ENCODE measurements at places on chromosomes 1 and 21. TPM values are rescaled to one million over a fixed set of nuclear protein-coding genes. Genes with fewer than 3 reads are reported as not detected.

Gene IBA57
- total RNA-seq: 8.1 TPM

Gene TTC24
- total RNA-seq: not detected

Gene TMEM51
- total RNA-seq: 3.7 TPM

Gene C1orf56
- total RNA-seq: 0.72 TPM

Gene BEND5
- total RNA-seq: 3.7 TPM

Gene PPM1J
- 0.90 TPM for total RNA-seq

Gene GSTM5
- total RNA-seq: not detected

Gene DCST1
- not detected for total RNA-seq

Gene FDPS
- 262 TPM for total RNA-seq

Gene FMOD
- 39.9 TPM for total RNA-seq

Gene GSTM2
- 16.8 TPM for total RNA-seq

Gene CR2
- not detected for total RNA-seq

Gene C1orf141
- not detected for total RNA-seq

Gene NPHS2
- not detected for total RNA-seq

Gene NEXN
- total RNA-seq: 26.5 TPM

Gene HORMAD1
- not detected for total RNA-seq

Gene IFNGR2
- 56.3 TPM for total RNA-seq

Gene OPTC
- not detected for total RNA-seq

Gene TOR1AIP1
- total RNA-seq: 47.5 TPM

Gene SPATA1
- not detected for total RNA-seq

Gene FAM72C
- total RNA-seq: 1.5 TPM

Gene RPL22
- total RNA-seq: 153 TPM

Gene LYPLAL1
- 7.8 TPM for total RNA-seq

Gene NOS1AP
- total RNA-seq: not detected

Gene IGSF9
- total RNA-seq: not detected

Gene CRABP2
- 2.1 TPM for total RNA-seq

Gene RPTN
- total RNA-seq: not detected

Gene SASS6
- 2.3 TPM for total RNA-seq

Gene NBPF4
- total RNA-seq: not detected

Gene TNFRSF8
- total RNA-seq: 0.18 TPM

Gene FAM78B
- not detected for total RNA-seq

Gene CA6
- not detected for total RNA-seq

Gene CTSS
- total RNA-seq: 3.1 TPM

Gene SFT2D2
- total RNA-seq: 23.5 TPM

Gene APH1A
- total RNA-seq: 87.3 TPM

Gene GSTM1
- not detected for total RNA-seq

Gene OR2L8
- not detected for total RNA-seq

Gene OR2T11
- not detected for total RNA-seq

Gene NID1
- total RNA-seq: 167 TPM

Gene SPRR2E
- not detected for total RNA-seq

Gene PLPPR4
- total RNA-seq: 0.32 TPM

Gene SELENON
- 51.6 TPM for total RNA-seq

Gene NPL
- 2.2 TPM for total RNA-seq
